HepG2 (cell line): ENCODE measurements at places on chromosomes 1 and 21. TPM values are rescaled to one million over a fixed set of nuclear protein-coding genes. Genes with fewer than 3 reads are reported as not detected.

The SMAP2 gene
- 22.3 and 22.5 TPM in 2 replicates for polyA plus RNA-seq

The CLDN14 gene
- polyA plus RNA-seq: 1.4 and 3.7 TPM in 2 replicates

The GBP6 gene
- polyA plus RNA-seq: not detected in 2 replicates

DNA sequence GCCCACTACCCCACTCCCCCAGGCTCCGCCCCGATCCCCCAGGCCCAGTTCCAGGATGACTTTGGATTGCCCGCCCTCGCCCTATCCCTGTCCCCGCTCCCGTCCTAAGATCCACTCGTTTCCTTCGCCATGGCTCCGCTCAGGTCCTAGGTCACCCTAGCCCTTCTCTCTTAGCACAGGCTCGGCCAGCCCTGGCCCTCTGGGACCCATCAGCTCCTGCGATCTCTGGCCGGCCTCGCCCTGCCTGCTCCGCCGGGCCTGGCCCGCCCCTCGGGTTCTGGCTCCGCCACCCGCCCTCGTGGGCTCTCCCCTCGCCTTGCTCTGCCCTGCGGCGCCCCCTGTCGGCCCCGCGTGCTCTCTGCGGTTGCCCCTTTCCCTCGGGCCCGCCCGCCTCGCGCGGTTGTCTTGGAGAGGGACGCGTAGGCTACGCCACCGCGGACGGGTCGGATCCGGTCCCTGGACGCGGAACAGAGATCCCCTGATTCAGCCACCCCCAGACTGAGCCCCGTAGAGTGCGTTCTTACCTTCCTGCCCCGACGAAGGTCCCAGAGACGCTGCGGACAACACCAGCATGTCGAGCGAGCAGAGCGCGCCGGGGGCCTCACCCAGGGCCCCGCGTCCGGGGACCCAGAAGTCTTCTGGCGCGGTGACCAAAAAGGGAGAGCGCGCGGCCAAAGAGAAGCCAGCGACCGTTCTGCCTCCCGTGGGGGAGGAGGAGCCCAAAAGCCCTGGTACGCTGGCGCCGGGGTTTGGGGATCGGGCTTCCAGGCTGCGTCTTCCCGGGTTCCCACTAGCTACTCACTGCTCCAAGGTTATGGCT, at the start of gene LRRC71:
Gene LRRC71 (plus strand): TSS at position 400 of the 820 bp plus-strand sequence. CDS start 172 bp downstream, at position 572.
- DNase-seq: peak; percentile 59

- DNase-seq: no peak
These were observed 40.2 kb downstream of the DHCR24 start for GRCh38 chr1:54846716-54847284.

- DNase-seq: no peak
These were observed 11.1 kb downstream of the CERS2 start for GRCh38 chr1:150963321-150964163.

GRCh38 chr1:177211231-177211630, 40.5 kb downstream of the BRINP2 start:
- DNase-seq: no peak

- no peak for DNase-seq
These were observed 4.2 kb upstream of the GPR61 start for GRCh38 chr1:109535481-109535880.

GRCh38 chr1:44676484-44677200, 2.1 kb downstream of the ARMH1 start:
- no peak for DNase-seq

DNA sequence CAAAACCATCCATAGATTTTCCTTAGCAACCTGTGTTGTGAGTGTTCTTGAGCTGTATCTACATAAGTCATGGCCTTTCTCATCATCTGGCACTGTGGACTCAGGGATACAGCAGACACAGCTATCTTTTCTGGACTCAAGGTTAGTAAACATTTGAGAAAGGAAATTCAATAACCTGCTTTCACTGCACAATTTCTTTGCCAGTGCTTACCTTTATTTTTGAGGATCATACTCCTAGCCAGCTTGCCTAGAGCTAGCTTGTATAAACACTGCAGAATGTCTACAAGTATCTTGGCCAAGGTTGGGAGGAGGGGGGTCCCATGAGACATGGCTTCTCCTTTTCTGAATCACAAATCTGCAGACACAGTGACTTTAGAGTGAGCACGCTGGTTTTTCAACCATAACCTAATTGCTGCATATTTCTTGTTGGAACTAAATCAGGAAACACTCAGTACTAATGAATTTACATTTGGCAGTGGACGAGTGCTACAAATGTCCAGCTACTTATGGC, 27.2 kb downstream of the ADAMTS5 start:
- DNase-seq: no peak

DNA sequence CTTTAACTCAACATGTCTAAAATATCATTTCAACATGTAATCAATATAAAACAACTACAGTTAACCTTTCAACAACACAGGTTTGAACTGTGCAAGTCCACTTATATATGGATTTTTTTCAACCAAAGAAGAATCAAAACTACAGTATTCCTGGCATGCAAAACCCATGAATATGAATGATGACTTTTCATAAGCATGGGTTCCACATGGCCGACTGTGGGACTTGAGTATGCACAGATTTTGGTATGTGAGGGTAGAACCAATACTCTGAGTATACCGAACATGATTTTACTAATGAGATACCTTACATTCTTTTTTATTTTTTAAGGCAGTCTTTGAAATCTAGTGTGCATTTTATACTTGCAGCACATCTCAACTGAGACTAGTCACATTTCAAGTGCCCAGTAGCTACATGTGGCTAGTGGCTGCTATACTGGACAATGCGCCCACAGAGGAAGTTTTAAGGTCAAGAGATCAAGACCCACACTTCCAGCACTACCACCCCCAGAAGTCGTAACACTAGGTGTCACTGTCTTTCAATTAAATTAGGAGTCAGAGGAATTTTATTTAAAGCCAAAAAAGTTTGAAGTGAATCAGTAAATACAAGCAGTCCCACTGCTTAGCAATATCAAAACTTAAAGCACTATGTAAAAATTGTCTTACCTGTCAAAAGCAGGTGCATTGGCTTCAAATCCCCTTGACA, 40.0 kb downstream of the SYNJ1 start:
- DNase-seq: no peak

- no peak for DNase-seq
These were observed 26.3 kb downstream of the HUNK start for GRCh38 chr21:31898933-31899630.

DNA sequence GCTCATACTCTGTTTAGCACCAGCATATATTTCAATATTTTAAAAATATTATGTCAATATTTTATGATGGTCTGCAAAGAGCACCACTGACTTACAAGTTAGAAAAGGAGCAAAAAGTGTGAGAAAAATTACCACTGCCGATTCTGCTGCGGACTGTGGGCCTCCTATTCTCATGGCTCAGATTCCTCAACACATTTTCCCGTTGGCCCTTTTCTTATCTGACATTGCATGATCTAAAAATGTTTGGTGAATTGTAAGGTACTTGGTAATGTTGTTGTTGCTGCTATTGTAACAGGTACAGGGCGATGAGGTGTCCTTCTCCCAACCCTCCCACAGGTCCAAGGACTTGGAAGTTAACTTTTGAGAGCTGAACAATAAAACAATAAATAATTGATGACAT, 737 bp downstream of the C1orf162 start:
- no peak for DNase-seq

DNA sequence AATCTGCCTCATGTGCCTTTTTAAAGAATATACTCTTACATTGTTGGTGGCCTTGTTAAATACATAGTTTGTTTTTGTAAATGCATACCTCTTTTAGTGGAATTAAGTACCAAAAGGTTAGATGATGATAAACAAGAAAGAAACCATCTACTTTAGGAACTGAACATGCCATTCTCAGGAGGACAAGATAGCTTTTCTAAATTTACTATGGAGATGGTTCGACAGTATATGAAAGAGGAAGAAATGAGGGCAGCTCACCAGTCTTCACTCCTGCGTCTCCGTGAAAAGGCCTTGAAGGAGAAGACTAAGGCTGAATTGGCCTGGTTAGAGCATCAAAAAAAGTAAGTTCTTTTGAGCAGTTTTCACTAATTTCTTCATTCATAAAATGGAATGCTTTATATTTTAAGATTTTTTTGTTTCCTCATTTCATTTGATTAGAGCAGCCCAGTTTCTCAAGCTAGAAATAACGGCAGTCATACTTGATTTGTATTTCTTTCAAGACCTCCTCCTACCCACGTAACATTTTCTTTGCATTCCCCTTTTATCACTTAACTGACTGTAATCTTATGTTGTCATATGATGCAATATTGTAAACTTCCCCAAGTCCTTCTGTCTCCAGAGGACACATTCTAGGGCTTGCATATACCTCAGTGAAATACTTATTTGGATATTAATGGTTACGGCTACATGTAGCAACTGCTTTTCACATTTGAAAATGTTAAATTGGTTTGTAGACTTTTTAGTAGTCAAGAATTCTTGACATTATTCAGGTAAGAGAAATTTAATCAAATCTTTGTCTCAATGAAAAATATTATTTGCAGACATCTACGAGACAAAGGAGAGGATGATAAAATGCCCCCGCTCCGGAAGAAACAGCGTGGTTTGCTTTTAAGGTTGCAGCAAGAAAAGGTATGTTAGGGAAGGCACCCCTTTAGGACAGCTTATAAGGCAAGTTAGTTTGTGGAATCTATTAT, 99.3 kb downstream of the CEP350 start:
- no peak for DNase-seq

GRCh38 chr1:161229896-161230295, 4.0 kb downstream of the TOMM40L start:
- no peak for DNase-seq
